Colonic mucosa (tissue), 4 donors: ENCODE measurements at places on chromosomes 12 and 14. TPM values are rescaled to one million over a fixed set of nuclear protein-coding genes. Genes with fewer than 3 reads are reported as not detected.

DNA sequence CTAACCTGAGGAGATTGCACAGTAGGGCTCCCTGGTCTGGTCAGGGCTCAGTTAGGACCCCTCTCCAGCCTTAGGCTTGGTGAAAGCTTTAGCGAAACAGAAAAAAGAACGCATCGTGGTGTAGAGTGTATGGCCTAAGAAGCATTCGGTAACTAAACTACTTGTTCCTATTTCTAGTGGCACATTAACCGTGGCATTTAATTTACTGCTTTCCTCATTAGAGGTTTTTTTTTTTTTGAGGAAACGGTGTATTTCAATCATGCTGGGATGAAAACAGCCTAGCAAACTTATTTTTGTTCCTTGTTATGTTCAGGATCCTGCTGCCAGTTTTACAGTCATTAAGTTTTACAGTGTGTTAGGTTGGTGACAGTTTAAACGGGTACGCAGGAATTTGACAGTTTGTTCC is 518 bp upstream of the OSBPL8 start:
- DNase-seq, result no peak

DNA sequence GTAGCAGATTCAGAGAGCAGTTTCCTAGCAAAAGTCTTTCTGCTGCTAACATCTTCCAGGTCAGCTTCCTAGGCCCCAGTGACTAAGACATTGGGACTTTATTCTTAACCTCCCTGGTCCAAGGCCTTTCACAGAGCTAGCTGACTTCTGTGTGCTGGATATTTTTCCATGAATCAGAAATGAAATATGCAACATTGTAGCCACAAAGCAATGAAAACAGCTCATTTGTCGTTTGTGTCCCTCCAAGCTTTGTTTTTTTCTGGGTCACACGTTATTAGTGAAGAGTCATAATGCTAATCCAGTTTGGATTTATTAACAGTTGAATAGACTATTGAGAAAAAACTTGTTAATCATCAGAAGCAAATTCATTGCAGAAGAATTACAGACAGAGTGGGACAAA is 82.4 kb downstream of the ARF6 start:
- no peak for DNase-seq

- no peak for DNase-seq
Observed at GRCh38 chr12:56118688-56119357, 757 bp downstream of the ZC3H10 start.

Gene DLK1
- not detected for total RNA-seq

Gene RAB5B
- total RNA-seq, result 112 TPM

Gene SYCP3
- total RNA-seq, result not detected

Gene RPS26
- 80.5 TPM for total RNA-seq
